ENCODE measurements at places on chromosomes 7 and 10.

DNA sequence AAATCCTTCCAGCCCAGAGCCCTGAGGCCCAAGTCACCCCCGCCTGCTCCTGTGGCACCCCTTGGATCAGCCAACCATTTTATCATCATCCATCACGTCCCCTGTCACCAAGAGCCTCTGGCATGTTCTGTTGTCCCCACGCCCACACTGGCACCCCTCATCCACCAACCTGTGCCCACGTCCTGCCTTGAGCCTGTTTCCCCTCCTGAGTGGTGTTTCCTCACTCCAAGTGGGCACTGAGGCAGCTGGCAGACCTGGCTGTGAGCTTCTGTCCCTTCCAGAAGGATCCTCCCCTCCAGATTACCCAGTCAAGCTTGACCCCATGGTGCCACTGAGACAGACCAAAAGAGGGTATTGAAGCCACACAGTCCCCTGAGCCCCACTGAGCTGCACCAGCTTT lies 71.4 kb upstream of the ANTXRL start:
- DNase-seq, result no peak

DNA sequence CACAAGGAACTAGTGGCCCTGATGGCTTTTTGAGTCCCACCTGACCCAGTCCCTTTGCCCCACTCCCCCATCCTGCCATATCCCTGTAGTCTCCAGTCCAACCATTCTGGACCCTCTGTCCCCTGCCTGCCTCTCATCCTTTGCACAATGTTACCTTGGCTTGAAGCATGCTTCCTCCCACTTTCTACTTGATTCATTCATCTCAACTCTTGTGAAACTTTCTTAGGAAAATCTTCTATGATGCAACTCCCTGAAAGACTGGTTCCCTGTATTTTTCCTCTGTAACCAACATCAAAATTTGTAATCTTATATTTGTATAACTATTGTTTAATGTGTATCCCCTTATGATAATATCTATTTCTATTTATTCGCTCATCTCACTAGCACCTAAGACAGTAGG lies 151.5 kb downstream of the LRRTM3 start:
- DNase-seq, result no peak

DNA sequence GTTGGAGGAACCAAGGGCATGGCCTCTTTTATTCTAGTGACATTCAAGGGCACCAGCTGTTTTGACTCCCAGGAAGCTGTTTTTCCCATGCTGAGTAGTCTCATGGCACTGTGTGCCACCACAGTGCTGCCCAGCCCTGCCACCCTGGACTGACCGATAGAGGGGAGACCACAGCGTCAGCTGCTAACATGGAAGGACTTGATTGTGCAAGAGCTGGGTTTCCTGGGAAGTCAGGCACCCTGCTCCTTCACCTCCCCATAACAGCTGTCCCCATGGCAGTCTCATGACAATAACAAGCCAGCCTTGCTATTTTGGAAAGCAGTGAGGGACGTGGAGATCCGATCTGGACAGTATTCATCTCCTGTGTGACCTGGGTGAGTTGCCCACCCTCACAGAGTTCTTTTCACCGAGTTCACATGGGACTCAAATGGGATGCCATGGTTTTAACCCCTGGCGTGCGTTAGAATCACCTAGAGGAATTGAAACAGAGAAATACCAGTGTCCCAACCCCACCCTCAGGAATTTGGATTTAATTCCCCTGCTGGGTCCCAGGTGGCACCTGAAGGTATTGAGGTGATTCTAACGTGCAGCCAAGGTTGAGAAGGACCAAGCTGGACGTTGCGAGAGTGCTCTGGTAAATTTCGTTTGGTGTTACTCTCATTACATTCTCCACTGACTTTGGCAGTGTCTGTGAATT lies 174.8 kb downstream of the CELF2 start:
- no peak for DNase-seq

GRCh38 chr7:68752485-68753178 lies 845.6 kb upstream of the AUTS2 start:
- DNase-seq, result no peak

- DNase-seq, result peak; percentile 61
Observed at GRCh38 chr7:73606801-73607691, 17.3 kb downstream of the MLXIPL start.

- DNase-seq, result peak; percentile 86
Observed at GRCh38 chr10:70132098-70133029, at the start of gene AIFM2. Gene AIFM2 (minus strand): TSS chr10:70132825. CDS start chr10:70124084, 8,741 bp downstream.

DNA sequence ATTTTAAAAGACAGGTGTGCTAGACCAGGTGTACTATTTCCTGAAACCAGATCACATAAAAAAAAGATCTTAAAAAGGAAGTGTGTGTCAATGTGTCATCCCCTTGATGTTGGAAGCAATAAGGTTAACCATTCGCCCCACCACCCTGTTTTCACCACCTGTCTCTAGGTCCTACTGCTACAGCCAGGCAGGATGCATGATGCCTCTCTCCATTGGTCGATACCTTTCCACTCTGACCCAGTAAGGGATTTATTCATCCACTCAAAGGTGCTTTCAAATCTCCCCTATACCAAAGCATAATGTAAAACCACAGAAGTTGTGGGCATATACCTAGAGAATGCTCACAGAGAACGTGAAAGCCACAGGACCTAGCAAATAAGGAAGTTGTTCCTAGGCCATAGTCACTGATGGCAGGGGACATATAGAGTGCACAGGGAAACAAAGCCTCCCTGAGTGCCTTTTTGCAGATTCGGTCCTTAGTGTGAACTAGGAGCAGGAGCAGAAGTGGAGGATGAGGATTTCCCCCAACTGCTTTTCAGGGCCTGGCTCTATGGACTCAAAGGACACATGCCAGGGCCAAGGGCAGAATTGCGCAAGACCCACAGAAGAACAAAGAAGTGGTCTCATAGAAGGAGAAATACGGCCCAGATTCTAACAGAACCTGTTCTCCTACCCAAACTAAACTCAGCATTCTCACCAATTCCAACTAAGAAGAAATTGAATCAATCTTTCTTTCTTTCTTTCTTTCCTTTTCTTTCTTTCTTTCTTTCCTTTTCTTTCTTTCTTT lies 631.5 kb upstream of the NRP1 start:
- no peak for DNase-seq

DNA sequence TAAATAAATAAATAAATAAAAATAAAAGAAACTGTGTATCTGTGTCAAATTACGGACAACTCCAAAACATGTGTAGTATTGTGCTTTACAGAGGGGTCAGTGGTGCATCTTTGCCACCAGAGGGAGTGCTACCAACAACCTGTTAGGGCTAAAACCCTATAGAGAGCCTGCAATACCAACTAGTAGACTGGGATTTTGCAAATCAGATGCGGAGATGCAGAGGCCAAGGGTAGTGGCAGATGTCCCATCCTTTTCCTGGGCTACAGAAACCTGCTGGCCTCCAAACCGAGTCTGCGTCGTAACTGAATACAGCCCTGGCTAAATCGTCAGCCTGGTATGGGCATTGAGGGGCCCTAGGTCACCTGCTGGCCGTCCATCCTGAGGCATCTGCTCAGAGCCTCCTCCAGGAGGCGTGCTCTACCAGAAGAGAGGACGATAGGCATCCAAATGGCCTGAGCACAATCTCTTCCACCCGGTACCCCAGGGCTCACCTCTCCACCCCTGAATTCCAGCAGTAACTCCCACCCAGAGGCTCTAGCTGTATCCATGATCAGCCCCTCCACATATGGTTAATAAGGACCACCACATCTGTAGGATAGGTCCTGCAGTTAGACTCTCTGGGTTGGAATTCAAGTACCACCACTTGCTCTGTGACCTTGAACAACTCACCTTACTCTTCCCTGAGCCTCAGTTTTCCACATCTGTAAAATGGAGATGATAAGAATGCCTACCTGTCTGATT lies 6.2 kb upstream of the RRP12 start:
- peak; percentile 76 for DNase-seq

- DNase-seq, result no peak
Observed at GRCh38 chr7:151454932-151455530, 15.1 kb upstream of the CRYGN start.

DNA sequence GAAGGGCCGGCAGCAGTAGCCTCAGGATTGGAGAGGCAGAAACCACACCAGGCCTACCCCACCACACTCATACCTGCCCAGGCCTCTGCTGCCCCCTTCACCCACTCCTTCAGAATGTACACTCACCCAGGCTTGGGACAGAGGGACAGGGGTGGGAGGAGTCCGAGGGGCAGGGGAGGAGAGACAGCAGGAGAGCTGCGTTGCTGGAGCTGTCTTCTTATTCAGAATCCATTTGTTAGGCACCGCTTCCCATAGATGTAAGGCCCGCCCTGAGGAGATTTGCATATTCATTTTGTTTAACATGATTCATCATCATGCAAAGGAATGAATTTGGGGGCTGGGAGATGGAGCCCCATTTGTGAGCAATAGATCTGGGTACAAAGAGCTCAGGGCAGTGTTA lies 156.7 kb downstream of the CDH23 start:
- no peak for DNase-seq

DNA sequence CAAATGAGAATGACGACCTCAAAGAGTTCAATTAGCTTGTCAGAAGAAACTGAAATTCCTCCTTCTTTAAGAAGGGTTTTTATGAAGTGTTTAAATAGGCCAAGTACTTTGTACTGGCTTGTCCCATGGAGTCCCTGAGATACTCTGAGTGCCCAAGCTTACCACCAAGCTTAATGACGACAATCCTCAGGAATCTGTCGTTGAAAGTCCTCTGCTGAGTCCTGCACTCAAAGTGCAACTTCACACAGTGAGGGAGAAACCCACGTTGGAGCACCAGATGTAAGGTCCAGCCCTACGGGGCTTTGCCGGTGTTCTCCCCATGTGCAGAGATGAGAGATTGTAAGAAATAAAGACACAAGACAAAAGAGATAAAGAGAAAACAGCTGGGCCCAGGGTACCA lies 42.8 kb upstream of the AKR1C2 start:
- no peak for DNase-seq

DNA sequence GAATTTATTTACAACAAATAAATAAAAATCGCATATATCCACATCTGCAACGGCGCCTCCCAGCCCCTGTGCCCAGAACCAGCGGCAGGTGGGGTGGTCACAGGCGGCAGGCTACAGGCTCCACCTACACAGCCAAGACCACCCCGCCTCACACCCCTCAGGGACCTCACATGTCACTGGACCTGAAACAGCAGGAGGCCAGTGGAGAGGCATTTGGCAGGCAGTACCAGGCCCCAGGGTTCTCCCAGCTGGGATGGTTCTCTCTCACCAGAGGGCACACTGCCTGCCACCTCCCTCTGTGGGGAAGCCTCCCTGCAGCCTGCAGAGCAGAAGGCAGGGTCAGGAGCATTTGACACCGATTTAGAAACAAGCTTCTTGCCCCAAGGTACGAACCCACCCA lies 81.5 kb downstream of the MAD1L1 start:
- no peak for DNase-seq

DNA sequence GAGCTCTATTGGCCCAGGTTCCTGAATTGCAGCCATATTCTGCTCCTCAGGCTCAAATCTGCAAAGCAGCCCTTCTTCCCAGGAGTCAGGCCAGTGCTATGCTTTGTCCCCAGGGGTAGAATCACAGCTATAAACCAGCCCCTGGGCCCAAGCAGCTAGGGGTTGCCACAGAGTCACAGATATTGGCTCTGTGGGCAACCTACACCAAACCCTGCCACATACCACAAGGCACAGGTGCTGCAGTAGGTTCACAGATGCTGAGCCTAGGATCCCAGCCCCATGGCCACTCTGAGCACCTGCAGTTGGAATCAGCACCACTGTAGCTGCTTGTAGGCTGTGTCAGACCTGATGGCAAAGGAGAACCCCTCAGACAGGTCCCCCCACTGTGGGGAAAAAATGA lies 43.1 kb upstream of the CAMK2B start:
- no peak for DNase-seq

DNA sequence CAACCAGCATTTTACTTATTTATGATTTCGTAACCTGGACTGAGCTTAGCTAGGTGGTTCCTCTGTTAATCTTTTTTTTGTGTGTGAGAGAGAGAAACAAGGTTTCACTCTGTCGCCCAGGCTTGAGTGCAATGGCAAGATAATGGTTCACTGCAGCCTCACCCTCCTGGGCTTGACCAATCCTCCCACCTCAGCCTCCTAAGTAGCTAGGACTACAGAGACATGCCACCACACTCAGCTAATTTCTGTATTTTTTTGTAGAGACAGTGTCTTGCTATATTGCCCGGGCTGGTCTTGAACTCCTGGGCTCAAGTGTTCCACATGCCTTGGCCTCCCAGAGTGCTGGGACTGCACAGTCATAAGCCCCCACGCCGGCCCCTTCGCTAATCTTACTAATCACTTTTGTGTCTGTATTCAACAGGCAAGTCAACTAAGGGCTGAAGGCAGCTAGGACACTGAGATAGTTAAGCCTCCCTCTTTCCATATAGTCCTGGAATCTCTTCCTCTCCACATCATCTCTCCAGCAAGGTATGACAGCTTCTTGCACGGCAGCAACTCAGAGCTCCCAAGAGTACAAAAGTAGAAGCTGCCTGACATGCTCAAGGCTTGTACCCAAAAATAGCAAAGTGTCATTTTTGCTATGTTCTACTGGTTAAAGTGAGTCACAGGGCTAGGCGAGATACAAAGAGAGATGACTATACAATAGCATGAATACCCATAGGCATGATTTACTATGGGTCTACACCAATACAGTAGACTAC lies 11.3 kb downstream of the KMT2C start:
- DNase-seq, result no peak

DNA sequence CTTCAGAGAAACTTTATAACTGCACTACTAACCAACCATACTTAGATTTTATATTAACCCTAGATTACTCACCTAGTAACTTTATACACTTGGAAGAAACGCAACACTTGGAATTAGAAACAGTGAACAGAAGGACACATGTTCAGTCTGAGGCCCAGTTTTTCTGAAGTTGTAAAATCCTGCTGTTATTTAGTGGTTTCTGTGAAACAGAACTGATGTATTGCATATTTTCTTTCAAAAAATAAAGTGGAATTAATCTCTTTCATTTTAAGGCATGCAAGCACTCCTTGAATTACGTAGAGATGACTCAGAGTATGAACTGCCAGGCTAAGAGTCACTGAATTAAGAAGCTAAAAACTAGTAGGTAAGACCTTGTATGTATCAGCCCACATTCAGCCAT lies 215.8 kb downstream of the SKAP2 start:
- no peak for DNase-seq

- DNase-seq, result no peak
Observed at GRCh38 chr10:88343761-88344484, 239.2 kb downstream of the RNLS start.

DNA sequence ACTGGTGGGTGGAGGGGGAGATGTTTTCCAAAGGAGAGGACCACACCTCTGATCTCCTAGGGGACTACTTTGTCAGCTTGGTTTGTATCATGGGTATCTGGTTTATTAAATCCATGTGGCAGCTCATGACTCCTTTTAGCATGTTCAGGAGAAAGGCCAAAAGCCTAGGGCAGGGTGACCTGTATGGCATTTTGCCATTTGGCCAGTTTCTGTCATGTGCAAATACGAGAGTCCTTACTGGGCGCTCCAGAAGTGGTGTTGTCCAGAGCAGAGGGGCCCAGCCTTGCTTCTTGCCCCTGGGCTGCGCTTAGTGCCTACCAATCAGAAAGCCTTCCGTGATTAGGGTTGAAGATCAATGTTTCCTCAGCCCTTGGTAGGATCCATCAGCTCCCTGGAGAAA lies 31.0 kb downstream of the ADRA2A start:
- DNase-seq, result no peak

GRCh38 chr7:45180084-45180986 lies 22.7 kb downstream of the RAMP3 start:
- DNase-seq, result no peak

GRCh38 chr7:116967983-116968382 lies 14.7 kb downstream of the ST7 start:
- DNase-seq, result no peak
